AG09319 (cell line): ENCODE measurements at places on chromosomes 3 and 15.

- DNase-seq: no peak
These were observed 60.2 kb downstream of the IL16 start for GRCh38 chr15:81256916-81257315.

DNA sequence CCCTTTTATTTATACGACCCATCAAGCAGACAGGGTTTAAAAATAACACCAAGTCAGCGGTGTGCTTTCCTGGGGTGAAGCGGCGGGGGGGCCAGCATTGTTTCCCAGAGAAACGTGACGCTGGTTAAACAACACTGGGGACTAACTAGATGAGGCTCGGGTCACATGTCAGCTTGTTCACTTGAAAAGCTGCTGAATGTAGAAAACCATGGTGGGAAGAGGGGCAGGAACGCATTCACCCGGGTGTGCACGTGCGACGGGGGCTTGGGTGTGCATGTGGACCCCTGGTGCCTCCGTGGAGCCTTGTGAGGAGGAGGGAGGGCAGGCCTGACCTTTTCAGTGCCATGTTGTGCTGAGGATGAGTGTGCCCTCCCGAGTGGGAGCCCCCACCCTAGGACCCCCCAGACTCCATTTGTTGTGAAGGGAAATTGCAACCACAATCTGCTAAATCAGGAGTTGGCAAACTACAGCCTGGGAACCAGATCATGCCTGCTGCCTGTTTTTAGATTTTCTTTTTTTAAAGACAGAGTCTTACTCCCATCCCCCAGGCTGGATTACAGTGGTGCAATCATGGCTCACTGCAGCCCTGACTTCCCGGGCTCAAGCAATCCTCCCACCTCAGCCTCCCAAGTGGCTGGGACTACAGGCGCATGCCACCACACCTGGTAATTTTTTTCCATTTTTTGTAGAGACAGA is 70.4 kb upstream of the CMTM7 start:
- no peak for DNase-seq

DNA sequence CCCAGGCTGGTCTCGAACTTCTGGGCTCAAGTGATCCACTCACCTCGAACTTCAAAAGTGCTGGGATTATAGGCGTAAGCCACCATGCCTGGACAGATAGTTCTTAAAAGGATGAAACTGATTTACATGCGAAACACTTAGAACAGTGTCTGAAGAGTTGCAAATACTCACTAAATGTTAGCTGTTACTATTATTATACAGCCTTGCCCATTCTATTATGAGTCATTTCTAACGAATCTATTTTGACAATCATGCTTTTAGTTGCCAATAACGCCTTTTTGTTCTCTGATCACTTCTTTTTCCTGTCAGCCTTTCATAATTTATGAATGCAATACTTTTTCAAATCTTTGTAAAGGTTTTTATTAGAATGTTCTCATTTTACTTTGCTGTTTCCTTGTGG is 112.7 kb downstream of the SNRK start:
- no peak for DNase-seq

- no peak for DNase-seq
These were observed 379.6 kb upstream of the PDZRN3 start for GRCh38 chr3:74004386-74004785.

GRCh38 chr3:9087831-9088413 is 124.7 kb upstream of the RAD18 start:
- no peak for DNase-seq

DNA sequence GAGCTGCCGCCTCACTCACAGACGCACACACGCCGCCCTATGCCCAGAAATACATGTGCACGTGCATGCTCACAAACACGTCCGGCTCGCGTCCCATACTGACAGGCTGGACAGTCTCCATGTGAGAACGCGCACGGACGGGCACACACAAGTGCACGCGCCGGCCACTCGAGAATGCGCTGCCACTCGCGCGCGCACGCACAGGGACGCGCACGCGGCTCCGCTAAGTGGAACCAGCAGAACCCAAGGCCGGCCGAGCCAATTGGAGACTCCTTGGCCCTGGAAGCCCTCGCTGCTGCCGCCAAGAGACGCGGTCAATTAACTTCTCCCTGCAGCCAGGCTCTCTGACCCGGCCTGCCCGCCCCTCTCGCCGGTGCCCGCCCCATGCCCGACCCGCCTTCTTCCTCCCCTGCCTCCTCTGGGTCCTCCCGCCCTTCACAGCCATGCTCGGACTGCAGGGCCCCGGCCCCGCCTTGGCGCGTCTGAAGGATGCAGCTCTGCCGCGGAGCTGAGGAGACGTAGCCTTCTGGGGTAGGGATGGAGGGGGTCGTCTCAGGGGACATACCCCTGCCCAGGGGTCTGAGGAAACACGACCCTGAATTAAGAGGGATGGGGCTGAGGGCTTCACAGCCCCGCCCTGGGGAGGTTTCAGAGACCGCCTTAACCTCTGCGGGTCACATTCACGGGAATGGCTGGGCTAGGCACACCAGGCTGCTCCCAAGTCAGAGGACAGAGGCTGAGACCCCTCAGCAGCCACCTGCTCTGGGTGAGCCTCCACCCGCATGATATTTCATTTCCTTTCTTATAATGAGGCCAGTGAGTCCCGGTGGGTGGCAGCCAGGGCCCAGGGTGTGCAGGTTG is 15.0 kb downstream of the PTH1R start:
- peak; percentile 44 for DNase-seq

GRCh38 chr3:172104471-172105072 is 65.2 kb downstream of the FNDC3B start:
- DNase-seq: no peak

DNA sequence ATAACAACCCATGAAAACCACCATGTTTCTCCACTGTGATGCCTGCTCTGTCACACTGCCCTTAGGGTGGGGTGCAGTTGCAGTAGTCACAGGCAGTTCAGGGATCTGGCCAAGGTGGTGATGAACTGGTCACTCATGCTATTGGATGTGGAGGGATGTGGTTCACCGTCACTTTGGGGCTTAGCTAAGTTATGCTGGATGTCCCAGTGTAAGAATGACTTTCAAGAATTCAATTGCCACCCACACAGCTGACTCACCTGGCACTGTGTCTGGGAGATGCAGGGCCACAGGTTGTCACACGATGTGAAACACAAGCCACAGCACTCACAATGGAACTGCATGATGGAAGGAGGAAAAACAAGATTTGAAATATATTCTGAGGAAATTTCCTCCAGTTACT is 146.1 kb upstream of the CTNNB1 start:
- DNase-seq: no peak

- DNase-seq: no peak
These were observed 94.9 kb downstream of the MEX3B start for GRCh38 chr15:81950841-81951414.

GRCh38 chr15:68677996-68678395 is 99.2 kb downstream of the CORO2B start:
- no peak for DNase-seq

DNA sequence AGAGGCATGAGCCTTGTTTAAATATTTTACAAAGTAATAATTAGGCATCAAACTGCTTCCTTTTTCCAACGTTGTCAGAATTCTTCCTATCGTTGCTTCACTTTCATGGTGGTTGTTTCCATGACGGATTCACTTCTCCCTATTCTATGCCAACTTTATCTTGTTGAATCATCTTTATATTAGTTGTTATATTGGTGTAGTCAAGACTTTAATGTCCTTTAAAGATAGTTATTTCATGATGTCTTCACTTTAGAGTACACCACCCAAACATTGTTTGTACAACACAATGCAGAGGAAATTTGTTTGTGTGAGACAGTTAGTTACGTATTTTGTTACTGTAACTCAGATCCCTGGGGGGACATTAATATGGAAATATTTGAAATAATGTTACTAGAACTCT is 61.9 kb downstream of the CRYBG3 start:
- DNase-seq: no peak

DNA sequence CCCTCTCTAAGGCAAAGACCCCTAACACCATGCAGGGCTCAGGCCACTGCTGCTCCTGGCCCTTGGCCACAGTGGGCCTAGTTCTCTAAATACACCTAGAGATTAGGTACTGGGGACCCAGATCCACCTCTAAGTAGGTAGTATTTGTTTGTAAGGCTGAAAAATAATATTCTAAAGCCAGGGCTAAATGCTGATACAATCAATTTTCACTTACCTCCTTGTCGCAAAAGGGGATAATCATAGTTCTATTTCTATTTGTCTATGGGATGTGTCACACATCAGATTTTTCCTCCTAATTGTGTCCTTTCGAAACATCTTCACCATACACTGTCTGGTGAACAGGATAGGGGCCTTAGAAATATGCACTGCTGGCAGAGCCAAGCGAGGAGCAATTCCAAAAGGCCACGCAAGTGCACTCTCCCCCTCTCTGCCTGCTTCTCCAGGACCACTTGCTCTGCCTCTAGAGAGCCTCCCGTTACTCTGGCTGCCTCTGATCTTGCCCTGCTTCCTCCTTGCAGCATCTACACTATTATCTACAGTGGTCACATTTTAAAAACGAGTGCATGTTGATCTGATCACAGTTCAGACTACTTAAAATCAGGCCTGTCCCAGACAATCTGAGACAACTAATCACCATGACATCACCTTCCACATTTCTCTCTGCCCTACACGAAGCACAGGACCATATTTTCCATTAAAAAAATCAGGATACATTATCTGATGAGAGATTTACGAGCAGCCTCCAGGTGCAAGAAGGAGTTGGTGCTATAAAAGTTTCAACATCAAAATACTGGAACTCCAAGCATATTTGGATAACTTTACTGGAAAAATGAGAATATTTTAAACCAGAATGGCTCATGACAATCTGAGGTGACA is 115.4 kb downstream of the MYLK start:
- no peak for DNase-seq

DNA sequence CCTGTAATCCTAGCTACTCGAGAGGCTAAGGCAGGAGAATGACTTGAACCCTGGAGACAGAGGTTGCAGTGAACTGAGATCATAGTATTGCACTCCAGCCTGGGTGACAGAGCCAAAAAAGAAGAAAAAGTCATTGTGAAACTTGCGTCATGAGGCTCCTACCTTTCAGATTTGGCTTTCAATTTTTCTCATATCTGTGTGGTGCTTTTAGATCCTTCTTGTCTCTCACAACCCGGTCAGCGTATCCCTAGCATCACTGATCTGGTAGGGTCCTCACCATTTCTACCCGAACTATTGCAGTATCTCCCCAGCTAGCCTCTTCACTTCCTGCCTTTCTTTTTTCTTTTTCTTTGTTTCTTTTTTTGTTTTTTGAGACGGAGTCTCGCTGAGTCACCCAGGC is 21.6 kb upstream of the GCNT3 start:
- no peak for DNase-seq

GRCh38 chr15:52221730-52222129 is 30.5 kb upstream of the GNB5 start:
- DNase-seq: no peak

DNA sequence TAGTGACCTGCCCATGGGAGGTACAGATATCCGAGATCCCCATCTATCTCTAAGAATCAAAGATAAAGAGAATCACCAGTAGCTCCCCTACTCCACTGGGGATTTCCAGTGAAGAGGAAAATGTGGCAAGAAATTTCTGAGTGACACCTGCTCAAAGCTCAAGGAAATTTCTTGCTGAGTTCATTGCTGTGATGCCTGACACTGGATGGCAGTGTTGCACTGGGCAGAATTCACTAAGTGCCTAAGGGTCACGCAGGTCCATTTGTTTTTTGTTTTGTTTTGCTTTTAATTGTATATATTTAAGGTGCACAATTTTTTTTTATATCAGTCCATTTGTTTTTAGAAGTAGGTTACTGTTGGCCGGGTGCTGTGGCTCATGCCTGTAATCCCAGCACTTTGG is 109.5 kb upstream of the KCNAB1 start:
- no peak for DNase-seq

DNA sequence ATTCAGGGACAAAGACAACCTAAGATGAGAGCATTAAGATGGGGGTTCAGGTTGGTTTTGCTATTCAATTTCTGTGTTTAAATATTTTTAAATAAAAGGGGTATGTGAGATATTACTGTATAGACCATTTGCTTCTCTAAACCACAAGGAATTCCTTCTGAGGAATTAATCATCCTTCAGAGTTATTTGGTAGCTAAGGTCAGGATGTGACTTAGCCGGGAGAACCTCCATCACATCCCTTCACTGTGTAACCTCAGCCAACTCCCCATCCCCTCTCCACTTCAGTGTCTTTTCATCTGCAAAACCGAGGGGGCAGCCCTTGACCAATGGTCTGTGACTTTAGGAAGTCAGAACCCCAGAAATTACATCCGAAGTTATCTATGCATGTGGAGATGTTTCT is 48.7 kb upstream of the SKOR1 start:
- DNase-seq: no peak

DNA sequence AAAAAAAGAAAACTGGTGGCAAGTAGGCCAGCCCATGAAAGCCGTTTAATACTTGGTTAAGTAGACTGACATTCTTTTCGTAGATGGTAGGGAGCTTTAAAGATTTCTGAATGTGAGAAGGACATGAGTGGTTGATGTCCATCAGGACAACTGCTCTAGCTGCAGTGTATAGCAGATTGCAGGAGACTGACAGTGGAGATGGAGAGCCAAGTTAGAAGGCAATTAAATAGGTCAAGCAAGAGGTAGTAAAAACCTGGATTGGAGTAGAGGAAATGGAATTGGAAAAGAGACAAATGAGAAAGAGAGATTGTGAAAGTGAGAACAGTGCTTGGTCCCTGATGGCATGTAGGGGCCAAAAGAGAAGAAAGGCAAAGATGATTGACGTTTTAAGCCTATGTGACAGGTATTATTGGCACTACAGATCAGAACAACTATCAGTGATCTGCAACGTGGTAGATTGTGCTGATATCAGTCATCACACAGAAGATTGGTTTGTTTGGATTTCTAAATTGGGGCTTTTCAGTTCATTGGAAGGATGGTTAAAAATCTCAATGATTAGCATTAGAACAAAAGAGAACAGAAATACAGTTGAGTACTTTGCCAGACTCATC is 74.0 kb downstream of the CNTN4 start:
- no peak for DNase-seq

DNA sequence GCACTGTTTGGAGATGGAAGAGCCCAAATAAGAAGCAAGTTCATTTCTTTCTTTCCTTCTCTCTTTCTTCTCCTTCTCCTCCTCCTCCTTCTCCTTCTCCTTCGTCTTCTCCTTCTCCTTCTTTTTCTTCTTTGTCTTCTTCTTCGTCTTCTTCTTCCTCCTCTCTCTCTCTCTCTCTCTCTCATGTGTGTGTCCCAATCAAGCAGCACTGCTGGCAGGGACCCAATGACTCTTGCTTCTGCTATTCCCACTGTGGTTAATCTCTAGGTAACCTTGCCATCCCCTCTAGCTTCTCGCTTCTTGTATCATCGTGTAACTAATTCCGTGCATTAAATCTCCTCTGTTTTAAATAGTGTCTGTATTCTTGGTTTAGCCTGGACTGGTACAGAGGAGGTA is 26.1 kb upstream of the ZNF280D start:
- peak; percentile 77 for DNase-seq

DNA sequence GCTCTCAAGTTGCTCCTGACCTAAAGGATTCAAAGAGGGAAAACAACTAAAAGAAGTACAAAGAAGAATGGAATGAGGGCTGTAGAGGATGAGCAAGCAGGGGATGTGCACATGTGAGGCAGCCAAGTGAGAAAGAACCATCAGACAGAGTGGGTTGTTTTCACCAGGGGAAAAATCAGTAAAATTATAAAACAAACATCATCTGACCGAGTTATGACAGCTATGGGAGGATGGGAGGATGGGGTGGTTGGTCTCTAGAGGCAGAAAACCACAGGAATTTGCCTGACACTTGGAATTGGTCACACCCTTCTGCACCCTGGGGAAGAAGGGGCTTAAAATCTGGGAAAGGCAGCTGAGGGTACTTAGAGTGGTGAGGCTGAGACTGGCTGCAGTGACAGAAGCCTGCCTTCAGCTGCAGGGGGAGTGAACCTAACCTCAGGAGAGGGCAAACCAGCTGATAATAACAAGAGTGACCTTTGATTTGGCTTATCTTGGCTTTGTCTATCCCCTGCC is 10.1 kb downstream of the ARHGAP31 start:
- DNase-seq: no peak
